ENCODE measurements at places on chromosomes 3 and 15.

GRCh38 chr15:73655724-73656123 is 22.5 kb upstream of the NPTN start:
- no peak for DNase-seq

DNA sequence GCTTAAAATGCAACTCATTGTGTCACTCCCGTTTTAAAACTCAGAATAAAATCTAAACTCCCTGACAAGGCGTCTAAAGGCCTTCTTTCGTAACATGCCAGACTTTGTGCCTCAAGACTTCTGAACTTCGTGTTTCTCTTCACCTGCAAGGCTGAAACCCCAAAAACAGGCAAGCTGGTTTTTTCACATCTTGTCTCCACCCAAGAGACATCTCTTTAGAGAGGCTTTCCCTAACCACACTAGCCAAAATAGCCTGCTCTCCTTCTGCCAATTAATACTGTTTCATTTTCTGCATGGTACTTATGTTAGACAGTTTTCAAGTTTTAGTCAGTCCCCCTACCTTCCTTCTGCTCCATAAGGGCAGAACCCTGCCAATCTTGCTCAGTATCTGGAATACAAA is 41.6 kb downstream of the RAF1 start:
- no peak for DNase-seq

- DNase-seq, result no peak
These were observed 473.6 kb upstream of the PROK2 start for GRCh38 chr3:72258361-72259141.

- no peak for DNase-seq
These were observed 186.7 kb downstream of the TJP1 start for GRCh38 chr15:29635513-29636098.

- no peak for DNase-seq
These were observed 242.5 kb downstream of the ZBTB20 start for GRCh38 chr3:114904633-114905032.

DNA sequence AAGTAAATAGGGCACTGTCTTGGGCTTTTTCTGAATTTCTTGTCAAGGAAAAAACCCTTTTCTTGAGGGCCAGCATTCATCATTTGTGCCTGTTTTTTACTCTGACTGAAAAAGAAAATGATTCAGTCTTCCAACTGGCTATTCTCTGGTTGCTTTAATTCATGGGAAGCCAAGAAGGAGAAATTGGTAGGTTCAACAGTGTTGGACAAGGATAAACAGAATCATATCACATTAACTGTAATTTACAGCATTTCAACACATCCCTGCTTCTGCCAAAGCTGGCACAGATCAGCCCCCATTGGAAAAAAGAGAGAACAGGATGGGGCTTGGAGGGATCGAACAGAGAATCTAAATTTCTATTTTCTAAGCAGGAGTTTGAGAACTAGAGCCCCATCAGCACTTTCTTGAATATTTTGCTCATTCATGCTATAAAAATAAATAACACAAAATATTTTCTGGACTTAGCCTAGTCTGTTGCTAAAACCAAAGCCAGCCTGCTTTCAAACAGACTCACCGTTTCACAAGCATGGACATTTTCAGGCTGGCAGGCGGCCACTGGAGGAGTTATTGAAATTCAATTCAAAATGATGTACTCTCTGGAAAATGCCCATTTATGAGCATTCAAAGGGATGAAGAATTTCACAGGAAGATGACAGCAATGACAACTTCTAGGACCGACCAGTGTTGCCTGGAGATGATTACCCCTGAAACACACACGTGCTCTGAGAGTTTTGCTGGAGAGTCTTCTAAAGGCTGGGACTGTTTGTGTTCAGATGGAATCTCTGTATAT is 181.2 kb downstream of the WNT5A start:
- DNase-seq, result no peak

DNA sequence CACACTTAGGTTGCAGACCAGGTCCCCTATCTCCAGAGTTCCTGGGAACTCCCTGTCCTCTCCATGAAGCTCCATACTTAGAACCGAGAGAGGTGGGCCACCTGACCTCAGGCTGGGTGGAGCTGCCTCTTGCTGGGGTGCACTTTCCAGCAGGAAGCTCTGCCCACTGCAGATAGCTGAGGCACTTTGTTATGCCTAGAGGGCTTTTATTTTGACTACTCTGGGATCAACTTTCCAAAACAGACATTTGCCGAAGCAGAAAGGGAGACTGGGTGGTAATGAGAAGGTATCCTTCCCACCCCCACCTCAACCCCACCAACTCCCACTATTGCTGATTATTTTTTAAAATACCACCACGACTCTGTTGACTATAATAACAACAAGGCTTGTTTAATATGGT is 54.7 kb downstream of the CLDN11 start:
- DNase-seq, result no peak

GRCh38 chr15:25849157-25849921 is 13.8 kb downstream of the ATP10A start:
- peak; percentile 64 for DNase-seq

DNA sequence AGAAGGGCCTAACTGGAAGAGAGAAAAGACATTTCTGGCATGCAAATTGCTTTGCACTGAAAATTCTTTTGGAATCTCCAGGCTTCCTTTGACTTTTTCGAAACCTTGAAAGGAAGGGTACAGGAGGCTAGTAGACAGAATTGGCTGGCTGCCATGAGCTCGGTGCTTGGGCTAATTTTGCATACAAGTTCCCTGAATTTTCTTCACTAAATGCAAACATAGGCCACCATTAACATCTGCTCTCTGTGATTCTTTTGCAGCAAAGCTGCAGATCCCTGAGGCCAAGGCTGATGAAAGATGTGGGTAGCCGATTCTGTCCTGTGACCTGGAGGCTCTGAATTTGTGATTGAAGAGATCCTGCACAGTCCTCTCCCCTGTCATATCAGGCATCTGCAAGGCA is 247.8 kb upstream of the MCTP2 start:
- DNase-seq, result no peak

GRCh38 chr3:87696124-87697013 is 362.4 kb downstream of the CGGBP1 start:
- no peak for DNase-seq

- DNase-seq, result no peak
These were observed 13.6 kb downstream of the PRR20G start for GRCh38 chr3:127274200-127274760.

GRCh38 chr15:80404057-80404760 is at the start of gene ARNT2:
Gene ARNT2 (plus strand): TSS chr15:80404382. CDS start chr15:80404516, 134 bp downstream.
- no peak for DNase-seq

GRCh38 chr15:64247906-64248541 is 85.2 kb upstream of the PPIB start:
- no peak for DNase-seq

DNA sequence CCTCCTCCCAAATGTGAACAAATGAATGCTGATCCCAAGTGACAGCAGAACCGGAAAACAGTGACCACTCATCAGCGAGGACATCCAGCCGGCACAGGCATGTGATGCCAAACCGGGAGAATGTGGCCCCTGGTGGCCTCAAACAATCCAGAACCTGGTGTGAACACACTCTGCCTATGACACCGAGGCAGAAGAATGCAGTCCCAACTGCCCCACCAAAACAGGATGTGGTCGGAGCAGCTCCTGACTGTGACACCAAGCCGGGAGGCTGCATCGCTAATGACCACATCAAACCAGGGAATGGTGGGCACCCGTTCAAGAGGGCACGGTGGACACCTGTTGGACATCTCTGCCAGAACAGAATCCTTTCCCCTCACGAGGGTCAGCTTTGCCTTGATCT is 15.4 kb downstream of the SCN5A start:
- no peak for DNase-seq

DNA sequence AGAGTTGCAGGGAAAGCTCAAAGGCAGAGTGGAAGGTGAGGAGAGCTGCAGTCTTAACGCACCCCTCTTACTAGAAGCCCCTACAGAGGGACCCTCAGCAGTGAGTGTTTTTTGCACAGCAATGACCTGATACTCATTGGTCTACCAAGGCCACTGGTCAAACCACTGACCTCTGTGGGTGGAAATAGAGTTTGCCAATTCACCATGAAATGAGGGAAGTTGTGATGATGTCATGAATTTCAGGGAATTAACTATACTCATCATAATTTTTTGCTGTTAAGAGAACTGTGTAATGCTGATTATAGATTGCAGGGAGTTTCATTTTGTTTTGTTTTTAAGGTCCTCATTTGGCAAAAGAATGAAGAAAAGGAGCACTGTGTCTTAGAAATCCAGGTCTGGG is 101.7 kb upstream of the SMAD3 start:
- DNase-seq, result no peak

DNA sequence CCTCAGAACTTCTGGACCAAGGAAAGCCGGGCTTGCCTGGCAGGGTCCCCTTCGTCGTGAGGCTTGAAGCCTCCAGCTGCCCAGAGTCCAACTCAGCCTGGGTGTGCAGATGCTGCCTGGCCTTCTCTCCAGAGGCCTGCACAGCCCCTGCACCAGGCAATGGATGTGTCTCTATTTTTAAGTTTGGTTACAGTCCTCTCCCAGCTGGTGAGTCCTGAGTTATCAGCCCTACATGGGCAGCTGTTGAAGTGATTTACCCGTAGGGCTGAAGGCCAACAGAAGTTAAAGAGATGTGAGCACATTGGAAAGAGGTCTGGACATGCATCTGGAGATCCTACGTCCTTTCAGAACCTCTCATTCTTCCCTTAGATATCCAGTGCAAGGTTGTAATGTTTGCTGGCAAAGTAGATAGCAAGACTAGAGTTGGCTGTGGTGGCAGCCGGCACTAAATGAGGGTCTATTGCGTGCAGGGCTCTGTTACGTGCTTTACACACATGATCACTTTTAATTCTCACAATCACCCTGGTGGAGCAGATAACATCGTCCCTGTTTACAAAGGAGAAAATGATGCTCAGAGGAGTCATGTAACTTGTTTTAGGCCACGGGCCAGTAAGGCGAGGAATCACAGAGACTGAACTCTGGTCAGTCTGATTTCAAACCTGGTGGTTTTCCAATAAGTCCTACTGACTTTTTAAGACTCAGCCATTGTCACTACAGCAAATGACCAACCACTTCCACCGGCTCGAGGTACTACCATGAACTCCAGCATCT is 9.9 kb downstream of the FYCO1 start:
- DNase-seq, result no peak

DNA sequence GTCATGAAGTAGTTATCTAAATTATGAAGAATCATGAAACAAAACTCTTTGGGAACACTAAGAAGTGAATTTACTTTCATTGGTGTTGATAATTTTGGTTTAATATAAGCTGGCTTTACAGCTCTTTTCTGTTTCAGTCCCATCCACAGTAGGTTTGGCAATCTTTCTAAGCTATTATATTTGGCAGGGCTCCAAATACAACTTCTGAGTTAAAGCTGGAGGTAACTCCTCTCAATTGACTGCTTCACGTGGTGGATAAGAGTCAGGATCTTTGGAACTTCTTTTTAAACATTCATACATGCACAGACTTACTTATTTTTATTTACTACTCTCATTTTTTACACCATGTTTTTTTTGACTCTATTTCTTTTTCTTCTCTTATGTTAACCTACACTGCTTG is 106.5 kb upstream of the EPHA3 start:
- DNase-seq, result no peak

DNA sequence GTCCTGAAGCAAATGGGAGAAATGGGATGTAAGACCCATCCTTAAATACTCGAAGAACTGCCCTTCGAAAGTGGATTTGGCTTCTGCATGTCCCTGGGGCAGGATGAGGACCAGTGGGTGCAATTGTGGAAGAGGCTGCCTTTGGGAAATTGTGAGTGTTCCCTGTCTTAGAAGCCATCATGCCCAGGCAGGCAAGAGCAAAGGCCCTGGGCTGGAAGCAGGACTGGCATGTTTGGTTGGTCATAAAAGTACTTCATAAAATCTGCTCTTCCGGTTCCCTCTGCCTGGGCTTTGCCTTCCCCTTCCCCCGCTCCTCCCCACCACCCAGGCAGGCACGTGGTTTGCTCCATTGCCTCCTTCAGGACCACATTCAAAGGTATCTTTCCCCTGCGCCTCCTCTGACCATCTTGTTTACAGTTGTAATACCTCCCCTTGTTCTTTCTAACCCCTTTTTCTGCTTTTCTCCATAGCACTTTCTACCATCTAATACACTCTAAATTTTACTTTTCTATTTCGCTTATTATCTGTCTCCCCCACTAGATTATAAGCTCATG is 8.3 kb downstream of the MINAR1 start:
- DNase-seq, result no peak

GRCh38 chr15:85473455-85473854 is 93.1 kb downstream of the AKAP13 start:
- no peak for DNase-seq

DNA sequence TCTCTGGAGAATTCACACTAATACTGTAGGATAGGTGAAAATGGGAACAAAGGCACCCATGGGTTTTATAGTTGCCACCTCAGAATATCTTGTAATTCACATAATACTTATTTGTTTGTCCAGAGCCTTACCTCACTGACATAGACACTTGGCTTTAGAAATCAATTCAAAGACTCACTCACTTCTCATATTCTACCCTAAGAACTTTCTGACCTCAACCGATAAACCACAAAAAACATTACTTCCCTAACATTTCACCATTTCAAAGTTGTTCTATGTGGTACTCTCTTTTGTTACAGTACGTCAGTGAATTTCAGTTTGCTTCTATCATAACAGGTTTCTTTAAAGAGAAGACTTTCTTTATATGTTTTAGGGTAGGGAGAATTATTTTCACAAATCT is 359.3 kb downstream of the IGSF11 start:
- DNase-seq, result no peak

DNA sequence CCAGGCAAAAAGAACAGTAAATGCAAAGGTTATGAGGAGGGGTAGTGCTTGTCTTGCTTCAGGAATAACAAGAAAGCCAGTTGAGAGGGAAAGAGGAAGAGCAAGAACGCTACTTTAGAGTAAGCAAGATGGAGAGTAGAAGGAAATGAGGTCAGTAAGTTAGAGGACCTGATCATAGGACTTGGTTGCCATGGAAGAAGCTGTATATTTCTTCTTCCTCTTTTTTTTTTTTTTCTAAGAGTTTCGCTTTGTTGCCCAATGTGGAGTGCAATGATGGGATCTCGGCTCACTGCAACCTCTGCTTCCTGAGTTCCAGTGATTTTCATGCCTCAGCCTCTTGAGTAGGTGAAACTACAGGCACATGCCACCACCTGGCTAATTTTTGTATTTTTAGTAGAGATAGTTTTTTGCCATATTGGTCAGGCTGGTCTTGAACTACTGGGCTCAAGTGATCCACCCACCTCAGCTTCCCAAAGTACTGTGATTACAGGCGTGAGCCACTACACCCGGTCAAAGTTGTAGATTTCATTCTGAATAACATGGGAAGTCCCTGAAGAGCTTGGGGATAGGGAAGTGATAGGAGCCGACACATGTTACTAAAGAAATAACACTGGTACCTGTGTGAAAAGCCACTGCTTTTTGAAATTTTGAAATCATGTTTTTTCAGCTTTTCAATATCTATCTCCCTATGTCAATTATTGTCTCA is 527.9 kb upstream of the NAALADL2 start:
- no peak for DNase-seq

DNA sequence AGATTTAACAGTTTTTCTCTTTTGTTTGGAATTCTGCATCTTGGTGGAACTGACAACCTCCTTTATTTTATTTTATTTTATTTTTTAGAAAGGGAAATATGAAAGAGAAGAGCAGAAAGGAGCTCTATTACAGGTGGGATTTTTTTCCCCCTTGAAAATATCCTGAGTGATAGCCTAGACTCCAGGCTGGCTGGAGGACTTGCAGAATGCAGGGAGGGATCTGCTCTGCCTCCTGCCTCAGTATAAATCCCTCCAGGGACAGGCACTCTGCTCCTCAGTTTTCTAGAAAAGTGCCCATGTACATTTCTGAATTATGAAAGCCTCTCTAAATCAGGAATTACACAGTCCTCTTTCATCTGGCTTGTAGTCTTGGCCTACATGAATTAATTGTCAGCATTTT is 173.7 kb downstream of the TMEM108 start:
- no peak for DNase-seq

GRCh38 chr15:74870436-74871215 is 2.5 kb downstream of the SCAMP2 start:
- no peak for DNase-seq
